ENCODE measurements at places on chromosomes 5 and 9.

- no peak for DNase-seq
Observed at GRCh38 chr5:64269164-64269563, 103.5 kb downstream of the RNF180 start.

GRCh38 chr5:146173597-146173996, 8.9 kb downstream of the LARS1 start:
- no peak for DNase-seq

GRCh38 chr5:39058178-39058921, 15.8 kb downstream of the RICTOR start:
- DNase-seq, result no peak

DNA sequence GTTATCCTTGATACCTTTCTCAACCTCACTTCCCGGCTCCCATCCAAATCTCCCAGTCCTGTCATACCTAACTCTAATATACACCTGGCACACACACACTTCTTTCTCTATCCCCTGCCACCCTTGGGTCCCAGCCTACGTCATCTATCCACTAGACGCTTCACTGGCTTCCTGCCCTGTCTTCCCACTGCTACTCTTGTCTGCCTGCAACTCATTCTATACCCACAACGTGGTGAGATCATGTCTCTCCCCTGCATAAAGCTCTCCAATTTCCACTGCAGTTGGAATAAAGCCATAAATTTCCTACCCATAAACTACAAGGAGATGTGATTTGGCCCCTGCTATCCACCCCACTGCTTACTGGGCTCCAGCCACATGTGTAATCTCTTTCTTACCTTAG, 93.5 kb downstream of the JMY start:
- peak; percentile 44 for DNase-seq

DNA sequence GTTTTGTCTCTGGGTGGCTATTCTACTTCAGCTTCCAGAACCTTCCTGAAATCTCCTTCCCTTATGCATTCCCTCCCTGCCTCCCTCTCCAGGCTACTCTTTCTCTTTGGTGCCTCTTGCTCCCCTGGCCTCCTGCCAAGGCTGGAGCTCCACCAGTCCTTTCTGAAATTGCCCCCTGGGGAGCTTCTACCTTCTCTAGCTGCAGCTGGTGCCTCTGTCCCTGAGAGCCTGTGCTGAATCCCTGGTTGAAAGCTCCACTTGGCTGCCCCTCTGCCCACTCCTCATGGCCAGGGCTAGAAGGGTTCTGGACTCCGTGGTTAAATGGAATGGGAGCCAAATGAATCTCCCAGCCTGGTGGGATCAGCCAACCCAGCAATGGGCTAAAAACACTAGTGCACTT, 80.1 kb downstream of the COL15A1 start:
- DNase-seq, result peak; percentile 12

GRCh38 chr5:131254741-131255140, 9.1 kb upstream of the CDC42SE2 start:
- no peak for DNase-seq

GRCh38 chr5:18544421-18544820, 910.2 kb downstream of the TAF11L14 start:
- no peak for DNase-seq

DNA sequence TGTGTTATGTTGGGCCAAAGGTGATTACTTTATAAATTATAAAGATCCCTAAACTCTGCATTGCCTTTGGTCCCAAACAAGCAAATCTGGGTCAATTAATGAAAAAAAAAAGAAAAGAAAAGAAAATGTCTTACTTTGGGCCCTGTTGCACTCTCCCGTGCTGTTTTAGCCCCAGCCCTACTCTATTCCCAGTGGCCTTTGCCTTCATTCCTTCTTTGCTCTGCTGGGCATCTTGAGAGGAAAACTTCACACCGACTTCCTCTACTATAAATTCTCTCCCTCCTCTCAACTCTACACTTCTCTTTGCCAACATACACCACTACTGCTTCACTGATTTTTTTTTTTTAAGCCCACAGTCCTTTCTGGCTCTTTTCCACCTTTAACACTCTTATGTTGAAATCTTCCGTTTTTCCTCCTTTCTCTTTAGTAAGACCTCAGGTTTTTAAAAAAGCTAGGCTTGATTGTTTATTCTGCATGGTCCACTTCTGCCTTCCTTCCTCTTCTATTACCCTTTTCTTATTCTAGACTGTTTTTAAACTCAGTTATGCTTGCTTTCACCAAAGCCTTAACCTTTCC, 4.5 kb upstream of the MSMP start:
- no peak for DNase-seq

GRCh38 chr9:26308328-26308727, 584.3 kb downstream of the CAAP1 start:
- no peak for DNase-seq

DNA sequence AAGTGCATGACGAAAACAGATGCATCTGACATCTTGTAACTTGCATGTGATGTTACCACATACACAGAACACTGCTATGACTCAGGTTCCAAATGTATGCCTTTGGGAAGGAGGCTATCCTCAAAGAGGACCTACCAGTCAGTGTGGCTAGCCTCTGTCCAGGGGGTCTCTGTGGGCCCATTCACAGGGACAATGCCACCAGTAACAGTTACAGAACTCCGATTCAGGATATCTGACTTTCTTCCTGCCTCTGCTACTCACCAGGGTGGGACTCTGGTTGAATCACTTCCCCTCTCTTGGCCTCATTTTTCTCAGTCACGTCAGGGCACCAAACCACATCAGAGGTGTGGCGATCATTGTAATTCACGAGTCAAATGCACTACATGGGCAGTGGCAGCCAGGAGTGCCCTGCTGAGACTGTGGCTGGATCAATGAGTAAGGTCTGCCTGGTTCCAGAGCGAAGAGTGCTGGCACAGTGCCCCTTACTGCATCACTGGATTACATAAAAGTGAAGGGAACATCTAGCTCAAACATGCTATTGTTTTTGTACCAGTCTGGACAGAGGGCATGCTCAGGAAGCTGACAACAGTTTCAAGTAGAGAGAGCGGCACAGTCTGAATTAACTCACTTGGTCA, 13.2 kb downstream of the ATOX1 start:
- no peak for DNase-seq
